Activated naive CD4-positive, alpha-beta T cell treated with anti-CD3 and anti-CD28 coated beads, Interleukin-2, amount 50 U/mL, for 72 hours (primary cell): ENCODE measurements at places on chromosomes 6 and 20. TPM values are rescaled to one million over a fixed set of nuclear protein-coding genes. Genes with fewer than 3 reads are reported as not detected.
A peak's percentile ranks its signal among the peaks of the same experiment; 100 is the strongest.

- DNase-seq: no peak
Observed at GRCh38 chr6:120938876-120939472, 395.3 kb downstream of the TBC1D32 start.

ECT2L gene
- not detected for total RNA-seq

GRCh38 chr6:157625764-157626163 lies 197.3 kb upstream of the SNX9 start:
- no peak for DNase-seq

GNL1 gene
- total RNA-seq: 139 TPM

GRCh38 chr6:87827346-87827745 lies 125.3 kb upstream of the AKIRIN2 start:
- DNase-seq: no peak

DNA sequence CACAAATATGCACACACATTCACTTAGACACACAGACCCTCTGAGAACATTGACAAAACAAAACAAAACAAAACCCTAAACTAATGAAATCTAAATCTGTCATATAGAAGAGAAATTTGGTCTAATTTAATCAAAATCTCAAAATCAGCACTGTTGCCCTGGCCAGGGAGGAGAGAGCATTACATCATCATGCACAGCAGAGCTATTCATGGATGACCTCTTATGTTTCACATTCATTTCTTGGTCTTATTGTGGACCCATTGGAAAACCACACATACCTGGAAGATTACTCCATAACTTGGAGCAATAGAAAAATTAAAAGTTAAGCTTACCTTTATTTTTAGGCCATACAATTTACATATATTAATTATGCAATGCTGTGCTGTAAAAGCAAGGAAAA lies 1223.6 kb upstream of the GJE1 start:
- no peak for DNase-seq

KCNK5 gene
- total RNA-seq: 15.8 TPM

DNA sequence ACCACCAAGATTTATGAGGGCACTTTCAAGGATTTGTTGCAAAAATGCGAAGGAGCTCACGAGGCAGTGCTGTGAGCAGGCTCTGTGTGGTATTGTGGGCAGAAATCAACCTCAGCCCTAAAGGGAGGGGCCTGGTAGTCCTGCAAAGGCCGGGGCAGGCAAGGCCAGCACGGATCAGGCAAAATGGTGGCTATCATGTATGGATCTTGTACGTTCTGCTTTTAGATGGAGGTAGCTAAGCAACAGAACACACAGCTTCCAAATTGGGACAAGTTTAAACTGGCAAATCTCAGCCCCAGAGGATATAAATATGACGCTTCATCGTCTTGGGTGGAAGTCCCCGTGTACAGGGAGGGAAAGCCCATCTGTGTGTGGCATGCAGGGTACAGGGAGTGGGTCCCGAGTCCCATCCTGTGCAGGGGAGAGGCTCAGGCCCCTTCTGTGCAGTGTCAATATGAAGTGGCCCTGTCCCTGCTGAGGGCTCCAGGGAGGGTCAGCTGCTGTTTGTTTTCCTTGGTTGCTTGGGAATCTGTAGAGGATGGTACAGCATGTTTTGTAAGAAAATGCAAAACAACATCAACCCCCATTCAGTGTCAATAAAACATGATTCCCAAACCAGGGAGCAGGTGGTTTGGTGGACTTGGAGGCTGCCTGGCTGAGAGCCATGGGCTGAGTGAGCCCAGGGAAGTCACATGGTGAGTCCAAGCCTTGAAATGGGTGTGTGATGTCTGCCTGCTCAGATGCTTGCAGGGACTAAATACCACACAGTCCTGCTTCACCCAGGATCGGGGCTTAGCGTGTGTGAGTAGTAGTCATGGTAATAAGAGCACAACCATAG lies 113.0 kb downstream of the SYCP2 start:
- no peak for DNase-seq

CD83 gene
- 8.9 TPM for total RNA-seq

DNA sequence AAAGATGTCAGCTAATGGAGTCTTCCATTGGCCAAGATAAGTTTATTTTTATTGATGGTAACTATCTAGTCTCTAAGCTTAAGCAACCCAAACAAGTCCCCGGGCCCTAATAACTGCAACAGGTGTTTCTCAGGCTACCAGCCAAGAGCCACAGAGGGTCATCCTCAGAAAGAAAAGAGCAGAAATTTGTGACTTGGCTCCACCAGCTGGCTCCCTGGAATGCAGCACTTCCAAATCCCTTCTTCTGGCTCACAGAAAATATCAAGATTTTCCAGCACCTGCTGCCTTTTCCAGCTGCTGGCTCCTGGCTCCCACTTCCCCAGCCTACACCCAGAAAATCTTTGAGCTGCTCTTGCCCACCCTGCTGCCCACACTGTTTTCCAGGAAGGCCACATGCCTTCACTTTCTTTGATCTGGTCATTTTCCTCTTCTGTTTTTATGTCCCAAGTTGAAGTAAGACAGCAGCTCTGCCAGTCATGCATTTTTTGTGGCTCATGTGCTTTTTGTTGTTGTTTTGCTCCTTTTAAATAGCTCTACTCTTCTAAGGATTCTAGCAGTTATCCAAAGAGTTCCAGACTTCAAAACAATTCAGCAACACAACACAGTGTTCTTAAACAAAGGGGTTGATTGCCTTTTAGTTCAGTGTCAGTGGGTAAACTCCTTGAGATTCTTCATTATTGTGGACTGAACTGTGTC lies 151.0 kb upstream of the SMLR1 start:
- DNase-seq: no peak

GRCh38 chr6:93677264-93677965 lies 258.1 kb upstream of the EPHA7 start:
- DNase-seq: no peak

DNA sequence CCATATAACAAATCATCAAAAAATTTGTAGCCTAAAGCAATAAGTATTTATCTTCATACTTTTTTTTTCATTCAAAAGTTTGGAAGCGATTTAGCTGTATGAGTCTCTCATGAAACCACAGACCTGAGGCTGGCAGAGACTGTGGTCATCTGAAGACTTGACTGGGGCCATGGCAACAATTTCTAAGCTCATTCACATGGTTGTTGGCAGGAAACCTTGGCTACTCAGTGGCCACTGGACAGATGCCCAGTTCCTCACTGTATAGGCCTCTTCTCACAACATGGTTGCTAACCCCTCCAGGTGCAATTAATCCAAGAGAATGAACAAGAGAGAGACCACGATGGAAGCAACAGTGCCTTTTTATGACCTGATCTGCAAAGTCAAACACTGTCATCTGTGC lies 235.9 kb downstream of the BTBD3 start:
- no peak for DNase-seq

C4B gene
- 5.2 TPM for total RNA-seq

FRK gene
- 0.02 TPM for total RNA-seq

DNA sequence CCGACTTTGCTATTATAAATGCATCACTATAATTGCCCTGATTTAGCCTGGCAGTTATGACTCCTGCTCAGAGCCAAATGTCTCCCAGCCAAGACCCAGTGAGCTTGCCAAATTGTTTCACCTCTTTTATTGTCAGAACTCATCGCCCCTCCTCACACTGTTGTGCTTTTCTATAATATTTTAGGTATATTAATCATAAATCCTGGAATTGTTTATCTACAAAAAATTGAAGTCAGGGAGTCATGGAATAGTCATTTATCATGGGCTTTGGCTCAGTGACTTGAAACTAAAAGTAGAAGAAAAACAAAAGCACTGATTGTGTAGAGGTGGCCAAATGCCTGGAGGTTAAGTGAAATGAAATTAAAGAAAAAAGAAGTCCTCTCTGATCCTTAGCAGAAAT lies 85.6 kb downstream of the PFDN4 start:
- no peak for DNase-seq

DNA sequence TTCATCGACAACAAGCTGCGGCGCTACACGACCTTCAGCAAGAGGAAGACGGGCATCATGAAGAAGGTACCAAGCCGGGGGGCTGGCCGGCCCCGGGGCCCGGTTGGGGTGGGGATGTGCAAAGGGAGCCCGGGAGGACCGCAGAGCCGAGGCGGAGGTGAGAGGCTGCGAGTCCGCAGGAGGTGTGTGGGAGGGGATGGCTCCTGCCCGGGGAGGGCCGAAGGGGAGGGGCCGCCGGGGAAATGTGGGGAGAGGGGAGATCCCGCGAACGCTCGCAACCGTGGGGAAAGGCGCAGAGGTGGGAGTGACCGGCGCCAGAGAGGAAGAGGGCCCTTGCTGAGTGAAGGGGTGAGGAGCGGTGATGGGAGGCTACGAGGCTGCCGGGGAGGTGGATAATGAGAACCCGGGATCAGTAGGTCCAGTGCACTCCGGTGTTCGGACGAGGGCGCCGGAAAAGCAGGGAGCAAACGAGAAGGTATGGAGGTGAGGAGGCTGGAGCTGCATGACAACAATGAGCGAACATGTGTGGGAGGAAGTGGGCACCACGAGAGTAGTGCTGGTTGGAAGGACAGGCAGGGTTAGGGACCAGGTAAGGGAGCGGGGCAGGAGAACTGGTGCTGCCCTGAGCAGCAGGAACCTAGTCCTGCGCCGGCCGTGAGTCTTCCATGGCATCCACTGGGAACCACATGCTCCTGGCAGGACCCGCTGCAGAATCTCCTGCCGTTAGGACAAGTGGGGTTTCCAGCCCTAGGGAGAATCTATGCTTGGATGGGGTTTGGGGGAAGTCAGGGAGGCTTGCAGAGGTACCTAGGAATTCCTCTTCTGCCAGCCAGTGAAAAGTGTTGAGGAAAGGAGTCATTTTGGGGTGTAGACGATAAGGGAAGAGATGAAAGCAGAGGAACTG lies 1.3 kb downstream of the SRF start:
- DNase-seq: peak; percentile 51

- DNase-seq: no peak
Observed at GRCh38 chr6:111922454-111923297, 49.4 kb upstream of the FYN start.

GRCh38 chr6:1409774-1410465 lies 20.5 kb downstream of the FOXF2 start:
- no peak for DNase-seq

- DNase-seq: no peak
Observed at GRCh38 chr6:116651916-116652315, 16.6 kb downstream of the ZUP1 start.

SOBP gene
- total RNA-seq: not detected

TAP1 gene
- 319 TPM for total RNA-seq

PRKN gene
- 4.1 TPM for total RNA-seq

GRCh38 chr6:85506441-85507093 lies 56.7 kb downstream of the NT5E start:
- DNase-seq: no peak

GRCh38 chr20:23915844-23916243 lies 36.3 kb upstream of the CST5 start:
- no peak for DNase-seq

LY6G5C gene
- 4.1 TPM for total RNA-seq

HLA-DOB gene
- 4.0 TPM for total RNA-seq

- DNase-seq: no peak
Observed at GRCh38 chr20:39829256-39829655, 859.8 kb downstream of the MAFB start.

- no peak for DNase-seq
Observed at GRCh38 chr20:32056708-32057483, 4.9 kb downstream of the HCK start.

DNA sequence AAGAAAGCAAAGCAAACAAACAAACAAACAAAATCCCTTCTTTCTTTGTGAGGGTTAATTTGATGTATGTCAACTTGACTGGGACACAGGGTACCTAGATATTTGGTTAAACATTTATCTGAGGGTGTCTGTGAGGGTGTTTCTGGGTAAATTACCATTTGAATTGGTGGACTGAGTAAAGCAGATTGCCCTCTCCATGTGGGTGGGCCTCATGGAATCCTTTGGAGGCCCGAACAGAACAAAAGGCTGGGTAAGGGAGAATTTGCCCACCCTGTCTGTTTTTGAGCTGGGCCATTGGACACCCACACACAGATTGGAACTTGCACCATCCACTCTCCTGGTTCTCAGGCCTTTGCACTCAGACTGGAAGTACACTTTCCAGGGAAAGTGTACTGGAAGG lies 628.8 kb upstream of the CITED2 start:
- no peak for DNase-seq

- no peak for DNase-seq
Observed at GRCh38 chr6:111759836-111760785, 113.1 kb downstream of the FYN start.

DNA sequence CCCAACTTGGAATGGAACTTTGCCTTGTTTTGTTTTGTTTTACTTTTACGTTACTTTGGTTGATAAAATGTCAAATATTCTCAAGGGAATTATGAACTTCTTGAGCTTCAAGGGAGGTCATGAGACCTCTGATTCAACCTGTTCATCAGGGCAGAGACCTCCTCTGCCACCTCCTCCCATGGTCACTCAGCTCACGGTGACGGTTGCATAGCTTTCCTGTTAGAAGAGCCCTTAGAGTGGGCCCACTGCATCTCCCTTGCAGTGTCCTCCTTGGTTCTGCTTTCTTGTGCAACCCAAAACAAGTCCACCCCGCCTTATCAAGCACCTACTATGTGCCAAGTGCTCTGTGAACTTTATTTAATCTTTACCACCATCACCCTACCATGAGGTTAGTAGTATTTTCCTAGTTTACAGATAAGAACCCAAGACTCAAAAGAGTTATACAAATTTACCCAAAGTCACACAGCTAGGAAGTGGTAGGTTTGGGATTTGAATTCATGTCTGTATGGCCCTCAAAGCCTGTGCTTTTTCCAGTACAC lies 15.5 kb downstream of the TM9SF4 start:
- DNase-seq: no peak

SIRPB1 gene
- total RNA-seq: 1.9 TPM

CDH26 gene
- 1.7 TPM for total RNA-seq

- no peak for DNase-seq
Observed at GRCh38 chr6:139982195-139982594, 607.7 kb upstream of the CITED2 start.

DNA sequence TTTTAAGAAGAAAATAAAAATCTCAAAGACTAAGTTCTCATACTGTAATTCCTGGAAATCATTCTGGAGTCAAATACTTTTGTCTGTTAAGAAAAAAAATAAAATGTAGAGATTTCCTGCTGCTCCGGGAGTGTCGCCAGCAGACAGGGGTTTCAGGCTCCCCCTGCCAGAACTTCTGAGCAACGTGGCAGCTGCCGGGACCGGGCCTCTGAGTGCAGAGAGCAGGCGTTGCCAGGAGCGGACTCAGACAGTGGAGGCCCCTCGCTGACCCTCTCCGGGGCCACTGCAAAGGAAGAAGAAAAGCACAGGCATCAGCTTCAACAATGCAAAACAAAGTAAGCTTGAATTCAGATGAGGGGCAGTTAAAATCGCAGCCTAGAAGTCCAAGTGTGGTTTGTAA lies 95.5 kb downstream of the THBS2 start:
- no peak for DNase-seq

DEFB132 gene
- total RNA-seq: not detected

- DNase-seq: no peak
Observed at GRCh38 chr20:24653306-24653705, 183.9 kb downstream of the SYNDIG1 start.

JPH2 gene
- total RNA-seq: not detected

GRCh38 chr20:13809855-13810254 lies 25.0 kb downstream of the NDUFAF5 start:
- no peak for DNase-seq
